ENCODE measurements at places on chromosomes 2 and 18.

DNA sequence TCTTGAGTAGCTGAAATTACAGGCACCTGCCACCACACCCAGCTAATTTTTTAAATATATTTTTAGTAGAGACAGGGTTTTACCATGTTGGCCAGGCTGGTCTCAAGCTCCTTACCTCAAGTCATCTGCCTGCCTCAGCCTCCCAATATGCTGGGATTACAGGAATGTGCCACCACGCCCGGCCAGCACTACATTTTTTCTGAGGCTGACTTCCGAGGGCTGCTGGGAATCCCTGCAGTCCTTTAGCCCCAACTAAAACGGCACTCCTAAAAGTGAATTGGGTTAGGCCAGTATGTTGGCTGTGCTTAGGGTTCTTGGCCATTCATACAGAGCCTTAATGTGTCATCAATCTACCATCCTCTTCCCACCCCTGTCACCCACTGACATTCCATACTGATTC, 375.4 kb downstream of the DCC start:
- DNase-seq, result no peak

- no peak for DNase-seq
These were observed 25.8 kb downstream of the SPEG start for GRCh38 chr2:219460424-219460926.

DNA sequence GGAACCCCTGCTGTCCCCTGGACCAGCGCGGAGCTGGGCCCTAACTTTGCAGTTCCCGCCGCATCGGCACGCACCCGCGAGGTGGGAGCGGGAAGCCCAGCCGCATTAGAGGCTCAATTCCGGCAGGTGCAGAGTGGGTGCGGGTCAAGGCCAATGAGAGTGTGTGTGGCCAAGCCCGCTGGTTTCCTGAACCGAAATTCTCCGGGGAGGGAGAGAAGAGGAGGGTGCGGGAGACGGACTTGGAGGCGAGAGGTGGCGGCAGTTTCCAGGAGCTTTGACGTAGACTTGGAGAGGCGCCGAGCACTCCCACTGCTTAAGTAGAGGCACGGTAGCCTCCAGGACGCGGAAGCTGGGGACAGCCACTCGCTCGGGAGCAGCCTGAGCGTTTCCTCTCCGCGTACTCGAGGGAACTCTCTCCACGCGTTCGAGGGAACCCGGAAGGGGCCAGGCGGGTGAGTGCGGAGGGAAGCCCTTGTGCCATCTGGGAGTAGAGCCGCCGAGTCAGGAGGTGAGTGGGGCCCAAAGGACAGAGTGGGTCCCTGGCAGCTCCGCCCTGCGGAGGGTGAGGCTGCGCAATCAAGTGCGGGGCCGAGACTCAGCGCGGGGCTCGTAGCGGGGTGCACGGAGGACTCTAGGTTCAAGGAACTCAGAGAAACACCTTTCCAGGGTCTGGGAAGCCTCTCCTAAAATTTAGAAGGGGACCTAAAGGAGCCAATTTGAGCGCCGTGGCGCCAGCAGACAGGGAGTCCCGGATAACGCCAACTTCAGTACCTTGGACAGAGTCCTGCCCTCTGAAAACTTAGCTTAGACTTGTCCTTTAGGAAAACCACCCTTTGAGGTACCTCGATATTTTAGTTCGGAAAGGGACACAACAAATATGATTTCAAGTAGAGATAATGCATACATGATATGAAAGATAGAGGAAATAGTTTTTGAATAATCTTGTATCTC, at the start of gene FAM237A:
Gene FAM237A, plus strand, starts transcription at position 413 of the 951 bp plus-strand sequence. CDS start 1,750 bp downstream, outside the sequence.
- peak; percentile 20 for DNase-seq

GRCh38 chr2:143476336-143477087, 347.3 kb downstream of the ARHGAP15 start:
- no peak for DNase-seq

DNA sequence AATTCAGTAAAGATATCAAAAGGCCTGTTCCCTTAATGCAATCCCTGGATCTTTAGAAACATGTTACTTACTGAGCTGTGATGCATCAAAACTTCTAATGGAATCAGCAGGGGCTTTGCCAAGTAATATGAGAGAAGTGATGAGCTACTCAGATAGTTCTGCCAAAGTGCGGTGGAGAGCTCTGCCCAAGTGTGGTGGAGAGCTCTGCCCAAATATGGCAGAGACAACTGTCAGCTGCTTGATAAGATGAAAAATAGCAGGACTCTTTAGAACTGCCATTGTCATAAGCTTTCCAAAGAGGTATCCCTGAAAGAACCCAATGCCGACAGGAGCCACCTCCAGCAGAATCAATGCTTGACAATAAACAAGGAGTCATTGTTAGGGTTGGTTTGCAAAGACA, 167.9 kb upstream of the SLC39A10 start:
- no peak for DNase-seq

DNA sequence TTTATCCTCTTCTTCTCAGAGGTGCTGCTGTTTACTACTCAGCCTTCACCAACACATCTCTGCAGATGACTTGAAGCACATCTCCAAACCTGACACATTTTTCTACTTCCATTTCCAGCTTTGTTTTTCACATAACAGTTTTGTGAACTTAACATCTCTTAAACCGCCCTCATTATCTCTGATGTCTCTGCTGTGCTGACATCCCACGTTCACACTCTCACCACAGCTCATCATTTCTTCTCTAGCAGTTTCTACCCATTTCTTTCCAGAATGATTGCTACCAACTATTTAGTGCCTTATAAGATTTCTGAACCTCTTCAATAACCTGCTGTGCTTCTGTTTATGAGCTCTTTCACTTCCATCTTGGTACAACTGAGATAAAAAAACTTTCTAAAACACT, 238.0 kb downstream of the PTPRM start:
- DNase-seq, result no peak
